T-helper 2 cell treated with Interferon-gamma antibody and Interleukin-4, amounts not matched to agents 5 μg/mL and 100 μg/mL, for 36 hours (primary cell): ENCODE measurements at places on chromosomes 6 and 20.

DNA sequence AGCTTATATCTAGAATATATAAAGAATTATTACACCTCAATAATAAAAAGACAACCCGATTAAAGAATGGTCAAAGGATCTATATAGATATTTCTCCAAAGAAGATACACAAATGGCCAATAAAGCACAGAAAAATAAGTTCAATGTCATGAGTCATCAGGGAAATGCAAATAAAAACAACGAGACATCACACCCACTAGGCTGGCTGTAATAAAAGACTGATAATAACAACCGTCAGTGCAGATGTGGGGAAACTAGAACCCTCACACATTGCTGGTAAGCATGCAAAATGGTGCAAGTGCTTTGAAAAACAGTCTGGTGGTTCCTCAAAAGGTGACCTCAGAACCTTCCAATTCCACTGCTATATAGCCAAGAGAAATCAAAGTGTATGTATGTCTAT, 33.0 kb downstream of the TBX18 start:
- no peak for DNase-seq

- no peak for DNase-seq
Measured at GRCh38 chr6:46291275-46291633, 120.5 kb upstream of the ENPP5 start.

- no peak for DNase-seq
Measured at GRCh38 chr6:72709431-72709830, 87.6 kb downstream of the KCNQ5 start.

DNA sequence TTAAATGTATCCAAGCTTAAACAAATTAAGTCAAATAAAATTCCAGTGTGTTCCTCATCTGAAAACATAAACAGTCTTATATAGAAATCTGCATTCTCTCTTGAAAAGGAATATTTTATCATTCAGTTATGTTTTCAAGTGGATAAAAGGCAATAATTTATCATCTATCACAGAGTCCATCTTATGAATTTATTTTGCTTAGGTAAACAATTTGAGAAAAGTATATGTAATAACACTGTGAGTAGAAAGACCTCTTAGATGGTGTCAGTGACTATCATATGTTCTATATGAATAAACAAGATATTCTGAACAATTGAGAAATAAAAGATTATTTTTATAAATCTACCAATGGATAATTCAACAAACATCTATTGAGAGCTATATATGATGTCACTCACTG, 397.6 kb upstream of the GJE1 start:
- no peak for DNase-seq

GRCh38 chr20:14569641-14570040, 232.2 kb upstream of the FLRT3 start:
- no peak for DNase-seq

GRCh38 chr20:1336699-1337367, 7.9 kb upstream of the SDCBP2 start:
- peak; percentile 2 for DNase-seq

DNA sequence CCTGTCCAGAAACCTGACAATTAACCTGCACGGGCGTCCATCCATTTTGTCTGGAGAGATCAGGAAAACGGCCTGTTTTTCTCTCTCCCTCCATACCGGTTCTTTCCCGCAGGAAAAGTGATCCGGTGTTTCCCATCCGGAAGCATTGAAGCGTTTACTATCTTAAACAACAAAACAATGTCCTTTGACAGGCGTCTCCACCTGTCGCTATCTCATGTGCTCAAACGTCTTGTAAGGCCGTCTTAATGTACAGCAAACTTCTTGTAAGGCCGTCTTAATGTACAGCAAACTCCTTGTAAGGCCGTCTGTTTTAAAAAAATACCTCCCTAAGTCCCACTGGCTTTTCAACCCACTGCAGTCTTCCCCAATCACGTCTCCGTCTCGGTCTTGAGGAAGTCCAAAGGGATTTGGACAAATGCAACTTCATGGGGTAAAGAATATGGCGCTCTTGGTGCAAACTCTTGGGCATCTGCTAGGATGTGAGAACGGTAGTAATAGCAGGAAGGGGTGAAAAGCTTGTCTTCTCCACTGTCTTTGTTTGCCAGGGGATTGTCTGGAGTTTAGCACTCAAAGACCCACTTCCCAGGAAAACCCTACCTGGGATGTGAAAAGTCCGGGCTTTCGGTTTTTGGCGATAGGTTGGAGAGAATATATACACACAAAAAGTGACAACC, 29.9 kb upstream of the TRIM27 start:
- no peak for DNase-seq

DNA sequence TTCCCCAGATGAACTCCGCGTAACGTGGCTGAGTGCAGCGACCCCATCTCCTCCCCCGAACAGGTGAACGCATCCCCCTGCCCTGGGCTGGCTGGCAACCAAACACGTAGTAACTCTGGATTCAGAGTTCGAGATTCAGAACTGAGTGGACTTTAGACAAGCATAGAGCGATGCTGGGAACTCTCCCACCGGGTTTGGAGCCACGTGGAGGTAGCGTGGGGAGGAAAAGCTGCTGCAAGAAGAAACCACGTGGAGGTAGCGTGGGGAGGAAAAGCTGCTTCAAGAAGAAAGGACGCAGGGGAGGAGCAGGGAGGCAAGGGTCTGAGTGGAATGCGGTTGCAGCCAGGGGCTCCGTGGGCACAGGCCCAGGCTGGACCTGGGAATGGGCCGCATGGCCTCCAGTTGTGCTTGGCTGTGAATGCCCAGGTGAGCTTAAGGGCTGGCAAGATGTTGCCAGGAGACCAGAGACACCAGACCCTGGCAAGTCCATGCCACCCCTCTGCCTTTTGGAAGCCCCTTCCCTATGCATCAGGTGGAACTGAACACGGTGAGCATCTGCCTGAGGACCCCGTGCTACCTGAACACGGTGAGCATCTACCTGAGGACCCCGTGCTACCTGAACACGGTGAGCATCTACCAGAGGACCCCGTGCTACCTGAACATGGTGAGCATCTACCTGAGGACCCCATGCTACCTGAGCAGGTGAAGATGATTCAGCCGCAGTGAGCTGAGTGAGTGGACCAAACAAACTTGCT, 118.0 kb upstream of the FRMD1 start:
- no peak for DNase-seq

DNA sequence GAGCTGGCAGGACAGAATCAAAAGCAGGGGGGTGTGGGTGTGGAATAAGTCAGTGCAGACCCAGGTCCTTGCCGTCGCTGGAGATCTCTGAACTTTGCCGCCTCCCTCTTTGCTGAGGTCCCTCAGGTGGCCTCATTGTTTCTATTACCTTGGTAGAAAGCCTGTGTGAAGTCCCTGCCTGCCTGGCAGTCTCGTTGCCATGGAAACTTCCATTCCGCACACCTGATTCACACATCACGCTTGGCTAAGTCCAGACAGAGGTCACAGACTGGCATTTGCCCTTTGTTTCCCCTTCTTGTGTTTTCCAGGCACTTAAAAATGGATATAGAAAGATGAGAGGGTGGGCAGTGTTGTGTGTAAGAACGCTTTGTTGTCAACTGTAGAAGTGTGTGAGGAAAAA, 260.6 kb downstream of the PRL start:
- DNase-seq = no peak

- no peak for DNase-seq
Measured at GRCh38 chr20:32282461-32282860, 5.0 kb downstream of the KIF3B start.

- no peak for DNase-seq
Measured at GRCh38 chr6:42539135-42539534, 24.7 kb upstream of the UBR2 start.

GRCh38 chr6:56420296-56420695, 172.9 kb upstream of the COL21A1 start:
- DNase-seq = no peak

GRCh38 chr6:89763550-89763949, 56.0 kb downstream of the MDN1 start:
- no peak for DNase-seq

DNA sequence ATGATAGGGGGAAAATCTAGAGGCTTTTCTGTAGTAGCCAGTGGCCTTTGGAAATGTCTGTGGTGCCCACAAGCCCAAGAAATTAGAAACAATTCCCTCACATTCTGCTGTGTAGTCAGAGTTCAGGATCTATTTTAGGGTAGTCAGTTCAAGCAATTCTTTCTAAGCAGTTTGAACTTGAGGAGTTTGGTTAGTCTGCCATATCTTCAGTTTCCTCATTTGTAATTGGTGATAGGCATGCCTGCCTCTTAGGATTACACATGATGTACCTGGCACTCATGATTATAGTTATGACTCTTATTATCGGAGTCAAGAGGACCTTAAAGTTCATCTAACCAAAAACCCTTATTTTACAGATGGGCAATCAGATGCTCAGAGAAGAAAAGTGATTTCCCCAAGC, 21.2 kb upstream of the MEP1A start:
- DNase-seq = no peak

DNA sequence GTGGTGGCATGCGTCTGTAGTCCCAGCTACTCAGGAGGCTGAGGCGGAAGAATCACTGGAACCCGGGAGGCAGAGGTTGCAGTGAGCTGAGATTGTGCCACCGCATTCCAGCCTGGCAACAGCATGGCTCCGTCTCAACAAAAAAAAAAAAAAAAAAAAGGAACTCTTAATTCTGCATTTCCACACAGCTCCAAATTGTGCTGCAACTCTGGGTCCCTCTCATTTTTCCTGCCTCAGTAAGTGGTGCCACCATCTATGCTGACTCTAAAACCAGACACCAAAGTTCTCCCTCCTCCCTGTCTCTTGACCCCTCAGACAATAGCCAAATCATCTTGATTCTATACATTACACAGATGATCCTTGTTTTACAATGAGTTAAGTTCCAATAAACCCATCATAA, 133.9 kb downstream of the BTBD9 start:
- no peak for DNase-seq

- no peak for DNase-seq
Measured at GRCh38 chr6:34524971-34525370, 31.2 kb downstream of the SPDEF start.

- no peak for DNase-seq
Measured at GRCh38 chr20:50297498-50298376, 107.1 kb downstream of the CEBPB start.

GRCh38 chr6:150654608-150655007, 54.9 kb downstream of the PLEKHG1 start:
- DNase-seq = no peak

GRCh38 chr6:14876778-14877613, 368.9 kb upstream of the JARID2 start:
- peak; percentile 70 for DNase-seq

- DNase-seq = no peak
Measured at GRCh38 chr20:29873946-29874345, 1383.5 kb upstream of the DEFB115 start.

DNA sequence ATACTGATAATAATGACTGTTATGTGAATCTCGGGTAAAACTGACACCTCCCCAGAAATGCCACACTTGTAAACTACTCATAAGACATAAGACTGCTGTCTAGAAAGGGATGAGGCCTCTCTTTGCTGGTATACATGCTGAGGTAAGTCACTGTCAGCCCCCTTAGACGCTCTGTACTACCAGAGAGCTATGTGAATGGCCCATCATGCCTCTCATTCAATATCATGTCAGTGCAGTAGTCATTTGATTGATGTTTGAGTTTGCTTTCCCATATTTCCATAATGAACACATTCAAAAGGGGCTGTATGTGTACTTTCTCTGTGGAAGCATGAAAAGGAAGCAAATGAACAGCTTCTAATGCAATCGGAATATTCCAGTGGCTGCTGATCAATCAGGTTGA, 119.4 kb upstream of the AGPAT4 start:
- DNase-seq = no peak

GRCh38 chr6:48255094-48255493, 144.1 kb upstream of the PTCHD4 start:
- no peak for DNase-seq

- no peak for DNase-seq
Measured at GRCh38 chr6:93567164-93567563, 147.8 kb upstream of the EPHA7 start.

- DNase-seq = no peak
Measured at GRCh38 chr6:150767571-150768018, 97.9 kb upstream of the MTHFD1L start.

DNA sequence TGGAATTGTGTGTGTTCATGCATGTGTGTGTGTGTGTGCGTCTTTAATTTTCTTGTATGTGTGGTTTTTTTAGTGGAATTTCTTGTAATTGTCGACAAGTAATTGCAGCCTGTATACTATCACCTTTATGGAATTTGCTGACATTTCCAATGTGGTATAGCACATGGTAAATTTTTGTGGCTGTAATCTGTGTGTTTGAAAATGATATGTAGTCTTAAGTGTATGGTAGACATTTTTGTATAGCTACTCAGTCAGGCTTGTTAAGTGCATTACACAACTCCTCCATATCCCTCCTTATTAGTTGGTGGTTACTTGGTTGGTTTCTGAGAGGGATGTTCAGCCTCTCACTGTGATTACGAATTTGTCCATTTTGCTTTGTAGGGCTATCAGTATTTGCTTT, 384.5 kb upstream of the HSF2 start:
- DNase-seq = no peak

GRCh38 chr6:7647504-7647903, 57.5 kb downstream of the SNRNP48 start:
- DNase-seq = peak; percentile 7

GRCh38 chr6:157904999-157905398, 76.7 kb upstream of the SYNJ2 start:
- no peak for DNase-seq

- no peak for DNase-seq
Measured at GRCh38 chr6:73476723-73477122, 15.2 kb downstream of the MTO1 start.

GRCh38 chr6:72721346-72721745, 99.5 kb downstream of the KCNQ5 start:
- no peak for DNase-seq

GRCh38 chr6:131733376-131734016, 22.7 kb upstream of the CTAGE9 start:
- no peak for DNase-seq

DNA sequence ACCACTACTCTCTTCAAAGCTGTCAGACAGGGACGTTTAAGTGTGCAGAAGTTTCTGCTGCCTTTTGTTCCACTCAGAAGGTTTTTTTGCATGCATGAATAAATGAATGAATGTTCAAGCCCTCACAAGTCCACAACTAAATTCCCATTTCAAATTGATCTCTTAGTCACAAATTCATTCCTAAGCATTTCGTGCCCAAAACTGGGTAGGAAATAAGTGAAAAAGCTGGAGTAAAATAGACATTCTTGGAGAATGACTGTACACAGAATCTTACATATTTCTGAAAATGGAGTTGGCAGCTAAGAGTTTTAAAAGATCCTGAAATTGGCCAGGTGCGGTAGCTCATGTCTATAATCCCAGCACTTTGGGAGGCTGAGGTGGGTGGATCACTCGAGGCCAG, 117.6 kb downstream of the PERP start:
- no peak for DNase-seq

GRCh38 chr20:1657556-1658334, at the start of gene SIRPG:
Gene SIRPG (minus strand): TSS chr20:1657779. CDS start chr20:1657714, 65 bp downstream.
- DNase-seq = no peak

- no peak for DNase-seq
Measured at GRCh38 chr6:150211700-150212511, 69.1 kb downstream of the PPP1R14C start.

GRCh38 chr6:80211286-80211685, 104.8 kb downstream of the BCKDHB start:
- DNase-seq = no peak
